ENCODE measurements at places on chromosomes 3 and 15.

GRCh38 chr3:154135511-154136173 is 14.5 kb downstream of the ARHGEF26 start:
- DNase-seq, result no peak

GRCh38 chr3:177224414-177224813 is 27.1 kb upstream of the TBL1XR1 start:
- DNase-seq, result no peak

DNA sequence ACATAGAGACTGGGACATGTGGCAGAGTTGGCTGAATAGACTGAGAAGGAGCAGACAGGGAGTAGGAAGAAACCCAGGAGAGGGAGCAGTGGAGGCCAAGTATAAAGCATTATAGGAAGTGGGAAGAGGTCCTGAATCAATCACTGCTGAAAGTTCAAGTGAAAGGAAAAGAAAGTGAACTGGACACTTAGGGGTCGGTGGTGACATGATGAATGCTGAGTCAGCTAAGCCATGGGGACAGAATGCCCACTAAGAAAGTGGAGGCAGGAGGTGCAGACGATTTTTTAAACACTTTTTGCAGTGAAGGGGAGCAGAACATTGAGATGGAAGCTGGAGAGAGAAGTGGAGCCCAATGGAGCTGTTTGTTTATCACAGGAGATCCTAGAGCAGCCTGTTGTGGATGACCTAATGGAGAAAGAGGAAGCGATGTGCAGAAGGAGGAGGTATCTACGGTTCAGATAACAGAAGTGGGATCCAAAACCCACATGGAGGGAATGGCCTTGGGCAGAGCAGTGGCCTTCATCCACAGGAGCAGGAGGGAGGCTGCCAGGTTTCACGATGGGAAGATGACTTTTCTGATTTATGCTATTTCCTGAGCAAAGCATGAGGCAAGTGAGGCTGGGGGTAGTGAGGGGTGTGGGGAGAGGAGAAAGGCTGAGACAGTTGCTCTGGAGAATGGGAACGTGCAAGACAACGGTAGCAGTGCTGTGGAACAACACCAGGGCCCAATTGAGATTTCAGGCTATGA is 208.2 kb downstream of the RPLP1 start:
- no peak for DNase-seq

- no peak for DNase-seq
Observed at GRCh38 chr3:129618186-129618820, 11.8 kb upstream of the PLXND1 start.

DNA sequence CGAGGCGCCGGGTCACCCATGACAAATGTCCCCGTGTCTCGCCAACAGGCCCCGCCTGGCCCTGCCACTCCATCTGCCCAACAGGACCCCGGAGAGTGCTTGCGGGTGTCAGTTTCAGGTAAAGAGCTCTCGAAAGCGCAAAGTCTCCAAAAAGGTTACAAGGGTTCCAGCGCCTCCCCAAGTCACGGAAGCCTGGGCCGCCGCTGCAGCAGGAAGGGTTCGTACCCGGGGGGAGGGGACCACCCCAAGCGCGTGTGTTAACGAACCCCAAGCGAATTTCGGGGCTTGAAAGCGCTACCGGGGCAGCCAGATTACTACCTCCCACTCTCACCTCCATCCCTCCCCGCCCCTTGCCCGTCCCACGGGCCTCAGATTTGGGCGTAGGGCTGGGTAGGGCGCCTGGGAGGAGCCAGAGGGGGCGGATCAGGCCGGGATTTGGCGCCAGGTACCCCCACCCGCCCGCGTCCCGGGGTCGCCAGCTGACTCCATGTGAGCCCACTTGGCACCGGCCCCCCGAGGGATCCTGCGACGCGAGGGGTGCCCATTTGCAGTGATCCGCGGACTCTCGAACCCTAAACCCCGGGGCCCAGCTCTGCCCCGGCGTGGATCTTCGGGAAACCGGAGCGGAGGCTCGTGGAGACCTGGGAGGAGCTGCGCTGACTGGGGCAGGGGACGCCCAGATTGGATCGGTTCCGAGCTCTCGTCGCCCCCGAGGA is 85.9 kb downstream of the NR2F2 start:
- no peak for DNase-seq

- DNase-seq, result no peak
Observed at GRCh38 chr3:177307391-177307790, 110.1 kb upstream of the TBL1XR1 start.

GRCh38 chr3:29665688-29666087 is 384.8 kb downstream of the RBMS3 start:
- no peak for DNase-seq

DNA sequence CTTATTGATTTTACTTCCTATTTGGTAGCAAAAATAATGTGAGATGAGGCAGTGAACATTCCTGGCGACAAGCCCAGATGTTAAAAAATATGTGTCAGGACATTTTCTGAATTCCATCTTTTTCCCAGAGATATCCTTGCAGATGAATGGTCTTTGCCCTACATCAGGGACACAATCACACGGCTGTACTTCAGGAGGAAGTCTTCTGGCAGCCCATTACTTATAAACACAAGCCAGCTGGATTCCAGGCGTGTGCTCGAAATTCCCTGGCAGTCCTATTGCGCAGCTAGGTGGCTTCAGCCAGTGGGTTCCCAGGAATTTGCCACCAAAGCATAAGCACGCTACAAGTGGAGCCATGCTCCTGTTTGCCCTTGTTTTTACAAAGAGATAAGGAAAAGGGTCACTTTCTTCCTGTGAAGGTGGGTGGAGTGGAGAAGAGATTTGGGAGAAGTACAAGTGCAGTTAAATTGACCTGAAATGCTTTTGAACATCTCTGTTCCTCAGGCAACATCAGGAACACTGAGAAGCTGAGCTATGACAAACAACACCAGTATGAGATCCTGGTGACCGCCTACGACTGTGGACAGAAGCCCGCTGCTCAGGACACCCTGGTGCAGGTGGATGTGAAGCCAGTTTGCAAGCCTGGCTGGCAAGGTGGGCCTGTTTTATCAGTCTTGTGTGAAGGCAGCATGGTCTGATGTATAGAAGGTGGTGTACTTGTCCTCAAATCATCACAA is 257.1 kb upstream of the TRIM42 start:
- DNase-seq, result no peak

DNA sequence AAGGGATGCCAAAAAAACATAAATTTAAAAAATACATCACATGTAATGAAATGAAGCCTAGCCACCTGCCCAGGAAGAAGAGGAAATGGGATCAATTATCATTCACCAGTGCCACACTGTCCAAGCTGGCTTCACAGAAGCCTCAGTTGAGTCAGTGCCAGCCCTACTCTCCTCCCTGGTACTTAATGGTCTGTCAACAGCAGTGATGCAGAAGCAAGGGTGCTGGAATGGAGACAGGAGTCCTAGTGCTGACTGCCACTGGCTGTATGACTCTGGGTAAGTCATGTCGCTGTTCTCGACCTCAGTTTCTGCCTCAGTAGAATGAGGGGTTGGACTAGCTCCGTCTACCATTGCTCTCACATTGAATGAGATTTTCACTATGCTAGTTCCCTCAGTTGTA is 78.5 kb upstream of the LARS2 start:
- no peak for DNase-seq

DNA sequence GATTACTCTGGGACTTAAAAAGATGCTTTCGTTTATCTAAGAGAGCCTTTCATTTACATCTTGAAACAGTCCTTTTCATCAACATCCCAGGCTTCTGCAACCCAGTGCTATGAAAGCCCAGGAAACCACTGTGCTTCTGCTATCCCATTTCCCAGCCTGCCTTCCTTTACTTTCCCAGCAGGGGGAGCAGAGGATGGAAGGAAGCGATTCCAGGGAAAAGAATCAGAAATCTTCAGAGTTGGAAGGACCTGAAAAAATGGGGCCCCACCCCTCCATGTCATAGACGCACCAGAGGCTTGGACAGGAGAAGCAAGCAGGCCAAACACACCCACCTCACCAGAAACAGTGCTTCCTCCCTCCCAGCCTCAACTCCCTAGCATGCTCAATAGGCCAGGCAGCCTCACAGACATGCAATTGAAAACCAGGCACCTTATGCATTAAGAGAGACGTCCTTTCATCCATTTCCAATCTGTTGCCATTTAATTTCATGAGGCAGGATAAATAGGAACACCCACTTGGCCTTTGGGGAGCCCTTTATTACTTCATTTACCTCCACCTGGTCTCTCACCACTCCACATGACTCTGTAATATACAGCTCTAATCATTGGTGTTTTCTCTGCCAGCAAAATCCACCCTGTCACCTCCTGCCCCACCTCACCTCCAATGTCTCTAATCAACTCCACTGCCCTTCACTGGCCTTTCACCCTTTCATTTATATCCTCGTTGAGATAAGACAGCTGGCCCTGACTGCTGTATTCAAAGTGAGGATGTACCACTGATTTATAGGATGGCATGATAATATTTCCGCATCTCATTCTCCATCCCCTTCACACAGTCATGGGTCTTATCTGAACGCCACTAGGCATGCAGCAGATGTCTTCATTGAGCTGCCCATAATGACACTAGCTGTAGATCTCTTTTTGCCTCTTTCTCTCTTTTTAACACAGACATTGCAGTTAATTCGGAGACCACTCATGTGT is 583.9 kb downstream of the NTRK3 start:
- DNase-seq, result no peak

DNA sequence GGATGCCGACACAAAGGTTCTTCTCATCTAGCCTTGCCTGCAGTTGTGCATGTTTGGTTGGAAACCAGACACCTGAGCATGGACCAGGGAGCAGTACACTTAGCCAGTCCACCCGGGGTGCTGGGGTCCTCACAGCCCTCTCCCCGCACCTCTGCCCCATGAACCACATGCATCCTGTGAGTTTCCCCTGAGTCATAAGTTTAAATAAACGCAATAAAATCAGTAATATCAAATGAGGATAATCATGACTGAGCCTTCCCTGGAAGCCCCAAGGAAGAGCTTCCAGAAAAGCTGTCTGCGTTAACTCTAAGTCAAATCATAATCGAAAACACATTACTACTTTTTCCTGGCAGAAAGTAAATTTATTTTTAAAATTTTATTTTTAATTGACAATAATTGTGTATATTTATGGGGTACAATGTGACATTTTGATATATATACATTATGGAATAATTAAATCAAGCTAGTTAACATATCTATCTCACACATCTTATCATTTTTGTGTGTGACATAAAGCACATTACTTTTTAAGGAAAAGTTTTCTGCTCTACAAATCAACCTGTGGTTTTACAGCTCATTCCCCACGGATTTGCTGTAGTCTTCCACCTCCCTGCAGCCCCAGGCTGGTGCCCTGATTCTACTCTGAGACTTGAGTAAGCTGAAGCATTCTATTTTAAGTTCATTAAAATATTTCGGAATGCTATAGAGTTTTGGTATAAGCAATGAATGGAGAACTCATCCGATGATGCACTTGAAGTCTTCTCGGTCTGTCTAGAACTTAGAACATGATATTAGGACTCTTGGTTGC is 166.0 kb upstream of the EIF1B start:
- no peak for DNase-seq

DNA sequence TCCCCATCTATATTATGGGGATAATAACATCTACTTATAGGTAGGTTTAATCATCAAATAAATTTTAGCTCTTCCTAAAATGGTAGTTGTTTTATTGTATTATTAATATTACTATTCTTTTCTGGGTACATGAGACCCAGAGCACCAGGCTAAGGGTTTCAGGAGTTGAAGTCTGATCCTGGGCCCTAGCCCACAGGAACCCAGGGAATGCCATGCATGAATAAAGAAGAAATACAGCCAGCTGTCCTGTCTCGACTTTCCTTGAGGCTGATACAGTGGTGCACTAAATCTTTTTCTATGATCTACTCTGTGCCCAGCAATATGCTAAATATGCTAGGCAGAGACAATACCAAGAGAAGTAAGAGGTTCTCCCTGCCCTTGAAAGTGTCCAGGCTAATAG is 72.1 kb upstream of the ATP2C1 start:
- no peak for DNase-seq

- no peak for DNase-seq
Observed at GRCh38 chr15:40437752-40438687, 2.7 kb upstream of the BAHD1 start.

- DNase-seq, result no peak
Observed at GRCh38 chr3:100042166-100042981, 71.9 kb downstream of the FILIP1L start.

DNA sequence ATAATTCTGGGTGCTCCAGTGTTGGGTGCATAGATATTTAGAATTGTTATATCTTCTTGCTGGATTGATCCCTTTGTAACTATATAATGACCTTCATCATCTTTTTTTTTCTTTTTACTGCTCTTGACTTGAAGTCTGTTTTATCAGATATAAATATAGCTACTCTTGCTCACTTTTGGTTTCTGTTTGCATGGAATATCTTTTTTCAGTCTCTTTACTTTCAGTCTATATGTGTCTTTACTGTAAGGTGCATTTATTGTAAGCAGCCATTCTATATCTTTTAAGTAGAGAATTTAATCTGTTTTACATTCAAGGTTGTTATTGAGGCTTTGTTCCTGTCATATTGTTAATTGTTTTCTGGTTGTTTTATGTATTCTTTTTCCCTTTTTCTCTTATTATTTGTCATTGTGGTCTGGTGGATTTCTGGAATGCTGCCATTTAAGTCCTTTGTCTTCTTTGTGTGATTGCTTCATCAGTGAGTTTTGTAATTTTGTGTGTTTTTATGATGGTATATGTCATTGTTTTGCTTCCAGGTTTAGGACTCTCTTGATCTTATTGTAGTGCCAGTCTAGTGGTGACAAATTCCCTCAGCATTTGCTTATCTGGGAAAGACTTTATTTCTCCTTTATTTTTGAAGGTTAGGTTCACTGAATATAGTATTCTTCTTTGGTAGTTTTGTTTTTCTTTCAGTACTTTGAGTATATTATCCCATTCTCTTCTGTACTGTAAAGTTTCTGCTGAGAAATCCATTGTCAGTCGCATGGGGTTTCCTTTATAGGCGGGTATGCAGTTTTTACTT is 8.3 kb upstream of the PRR23C start:
- no peak for DNase-seq

- DNase-seq, result no peak
Observed at GRCh38 chr3:56918111-56918568, 116.4 kb upstream of the ARHGEF3 start.

GRCh38 chr15:43511012-43511885 is 6.2 kb upstream of the MAP1A start:
- no peak for DNase-seq

- DNase-seq, result no peak
Observed at GRCh38 chr3:153343988-153344782, 182.2 kb downstream of the RAP2B start.

DNA sequence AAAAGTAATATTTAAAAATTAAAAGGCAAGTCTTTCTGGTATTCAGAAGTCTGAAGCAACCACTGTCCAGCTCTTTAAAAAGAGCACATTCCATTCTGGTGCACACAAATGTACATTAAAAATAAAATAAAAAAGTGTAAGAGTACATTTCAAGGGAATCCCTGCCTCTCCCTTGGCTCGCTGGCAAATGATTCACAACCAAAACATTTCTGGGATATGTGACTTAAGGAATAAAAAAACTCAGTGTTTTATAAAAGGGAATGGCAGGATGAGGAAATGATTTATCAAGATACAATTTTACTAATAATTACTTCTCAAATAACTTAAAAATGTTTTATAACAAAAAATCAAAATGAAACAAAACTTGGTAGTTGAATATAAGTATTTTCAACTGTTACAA is 23.8 kb upstream of the ANXA2 start:
- DNase-seq, result no peak

DNA sequence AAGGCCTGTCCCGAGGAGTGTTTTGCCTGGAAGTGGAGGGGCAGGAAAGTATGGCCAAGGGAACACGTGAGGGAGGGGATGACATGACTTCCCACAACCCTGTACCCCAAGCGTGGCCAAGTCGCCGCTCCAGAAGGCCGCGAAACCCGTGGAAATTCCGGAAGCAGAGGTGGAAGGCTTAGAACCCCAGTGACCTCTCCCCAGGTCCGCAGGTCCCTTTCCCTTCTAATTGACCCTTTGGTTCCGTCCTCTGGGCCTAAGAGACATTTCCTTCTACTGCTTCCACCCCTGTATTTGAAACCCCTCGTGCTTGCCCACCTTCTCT is 548 bp upstream of the BTBD1 start:
- no peak for DNase-seq

All from NCI-H1436 treated with DMSO at 0.1 percent for 48 hours (cell line).